ENCODE measurements at places on chromosomes 3 and 15. TPM values are rescaled to one million over a fixed set of nuclear protein-coding genes. Genes with fewer than 3 reads are reported as not detected.

SPINK8 gene
- total RNA-seq, result not detected

ADAMTS17 gene
- total RNA-seq, result 4.4 TPM

MEX3B gene
- total RNA-seq, result 2.8 TPM

NR2E3 gene
- total RNA-seq, result not detected

MASP1 gene
- 30.5 TPM for total RNA-seq

SEMA6D gene
- 28.3 TPM for total RNA-seq

SNX4 gene
- 19.1 TPM for total RNA-seq

DENND6A gene
- 17.2 TPM for total RNA-seq

CMC1 gene
- total RNA-seq, result 25.8 TPM

CCRL2 gene
- 3.1 TPM for total RNA-seq

NEK10 gene
- total RNA-seq, result 9.5 TPM

DAZL gene
- not detected for total RNA-seq
